Activated naive CD8-positive, alpha-beta T cell treated with anti-CD3 and anti-CD28 coated beads, Interleukin-2, amount 50 U/mL, for 24 hours (primary cell): ENCODE measurements at places on chromosomes 4 and X.
A peak's percentile ranks its signal among the peaks of the same experiment; 100 is the strongest.

- DNase-seq: no peak
These were observed at the start of gene NRK for GRCh38 chrX:105822138-105823091. TSS of gene NRK (plus strand) at chrX:105822539. CDS start at chrX:105822846, 307 bp downstream.

DNA sequence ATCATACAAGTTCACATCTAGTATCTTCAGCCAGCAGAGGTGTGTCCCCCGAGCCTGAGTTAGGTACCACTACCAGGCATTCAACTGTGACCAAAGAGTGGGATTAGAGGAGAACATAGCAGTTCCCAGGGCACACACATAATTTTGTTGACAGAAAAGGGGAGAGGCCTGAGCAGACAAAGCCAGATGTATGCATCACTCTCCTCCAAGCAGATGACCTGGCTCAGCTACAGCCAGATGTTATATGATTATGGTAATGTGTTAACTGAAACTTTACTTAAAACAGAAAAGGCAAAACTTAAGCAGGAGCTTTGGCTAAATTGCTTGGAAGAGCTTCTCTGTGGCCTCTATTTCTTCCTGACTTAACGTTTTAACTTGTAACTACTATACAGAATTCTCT, 88.9 kb downstream of the CC2D2A start:
- DNase-seq: no peak

DNA sequence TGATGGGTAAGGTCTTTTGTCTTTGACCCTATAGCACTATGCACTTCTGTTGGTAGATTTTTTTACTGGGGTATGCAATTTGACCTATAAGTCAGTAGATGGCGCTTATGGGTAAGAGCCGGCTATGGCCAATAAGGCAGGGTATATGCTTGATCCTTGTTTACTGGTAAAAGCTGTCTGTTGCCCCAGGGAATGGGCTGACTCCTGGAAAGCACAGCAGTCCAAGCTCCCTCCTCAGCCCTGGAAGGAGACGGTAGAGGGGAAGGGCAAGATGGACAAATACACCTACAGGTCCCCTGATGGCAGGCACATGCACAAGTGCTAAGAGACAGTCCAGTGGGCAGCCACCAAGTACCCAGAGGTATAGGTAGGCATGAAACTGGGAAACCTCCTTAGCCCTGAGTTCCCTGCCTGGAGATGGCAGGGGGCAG, 63.7 kb downstream of the ADAMTS3 start:
- no peak for DNase-seq

GRCh38 chr4:82578935-82579334, 17.1 kb upstream of the TMEM150C start:
- DNase-seq: no peak

DNA sequence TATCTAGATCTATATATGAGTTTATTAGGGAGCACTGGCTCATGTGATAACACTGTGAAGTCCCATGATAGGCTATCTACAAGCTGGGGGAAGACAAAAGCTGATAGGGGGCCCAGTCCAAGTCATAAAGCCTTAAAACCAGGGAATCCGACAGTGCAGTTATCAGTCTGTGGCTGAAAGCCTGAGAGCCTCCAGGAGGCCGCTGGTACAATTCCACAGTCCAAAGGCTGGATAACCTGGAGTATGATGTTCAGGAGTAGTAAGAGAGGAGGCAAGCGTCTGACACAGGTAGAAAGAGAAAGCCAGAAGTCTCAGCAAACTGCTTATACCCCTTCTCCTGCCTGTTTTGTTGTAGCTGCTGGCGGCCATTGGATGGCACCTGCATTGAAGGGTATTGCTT, 177.6 kb upstream of the SPRY1 start:
- DNase-seq: no peak

DNA sequence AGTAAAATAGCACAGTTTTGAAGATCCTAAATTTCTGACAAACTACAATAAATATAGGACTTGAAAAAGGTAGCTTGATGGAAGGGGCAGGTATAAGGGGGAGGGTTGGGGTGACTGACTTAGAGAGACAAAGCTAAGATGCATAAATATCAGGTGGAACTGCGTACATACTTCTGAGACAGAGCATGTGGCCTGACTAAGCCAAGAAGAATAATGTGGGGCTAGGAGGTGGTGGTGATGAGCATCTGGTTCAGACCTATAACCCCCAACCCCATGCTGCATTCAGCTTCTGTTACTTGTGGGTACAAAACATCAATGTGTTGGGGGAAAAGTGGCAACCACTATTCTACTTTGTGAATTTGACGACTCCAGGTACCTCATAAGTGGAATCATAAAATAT, 19.8 kb downstream of the USP9X start:
- no peak for DNase-seq

- DNase-seq: no peak
These were observed 443.2 kb upstream of the FRG1 start for GRCh38 chr4:189497516-189497915.

DNA sequence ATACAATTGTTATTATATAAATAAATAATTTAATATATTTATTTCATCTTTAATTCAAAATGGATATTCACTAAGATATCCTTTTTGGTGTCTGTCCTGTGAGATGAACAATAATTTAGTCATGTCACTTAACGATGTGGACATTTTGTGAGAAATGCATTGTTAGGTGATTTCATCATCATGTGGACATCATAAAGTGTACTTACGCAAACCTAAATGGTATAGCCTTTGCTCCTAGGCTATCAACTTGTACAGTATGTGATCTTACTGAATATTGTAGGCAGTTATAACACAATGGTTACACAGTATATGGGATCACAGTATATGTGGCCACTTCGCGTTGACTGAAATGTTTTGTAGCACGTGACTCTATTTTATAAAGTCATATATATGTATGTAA, 20.2 kb upstream of the CHRNA9 start:
- DNase-seq: no peak

- DNase-seq: peak; percentile 57
These were observed 5.7 kb downstream of the CD99 start for GRCh38 chrX:2696698-2697215.

- no peak for DNase-seq
These were observed 4.7 kb downstream of the FAM120C start for GRCh38 chrX:54178100-54178940.

DNA sequence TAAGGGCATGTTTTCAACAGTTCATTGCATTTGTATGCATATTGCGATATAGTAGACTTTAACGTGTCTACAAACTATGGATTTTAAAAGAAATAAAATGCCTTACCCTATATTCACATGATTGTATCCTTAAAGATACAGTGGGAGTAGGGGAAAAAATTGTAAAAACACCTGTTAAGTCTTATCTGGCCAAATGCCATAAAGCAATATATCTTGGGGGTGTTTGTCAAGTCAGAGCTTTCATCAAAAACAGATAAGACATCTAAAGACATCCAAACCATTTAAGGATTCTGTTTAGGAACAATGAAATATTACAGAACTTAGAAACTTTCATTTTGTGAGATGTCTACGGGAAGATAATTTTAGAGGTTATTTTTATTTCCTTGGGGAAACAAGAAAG, 152.3 kb downstream of the AASDH start:
- DNase-seq: no peak

DNA sequence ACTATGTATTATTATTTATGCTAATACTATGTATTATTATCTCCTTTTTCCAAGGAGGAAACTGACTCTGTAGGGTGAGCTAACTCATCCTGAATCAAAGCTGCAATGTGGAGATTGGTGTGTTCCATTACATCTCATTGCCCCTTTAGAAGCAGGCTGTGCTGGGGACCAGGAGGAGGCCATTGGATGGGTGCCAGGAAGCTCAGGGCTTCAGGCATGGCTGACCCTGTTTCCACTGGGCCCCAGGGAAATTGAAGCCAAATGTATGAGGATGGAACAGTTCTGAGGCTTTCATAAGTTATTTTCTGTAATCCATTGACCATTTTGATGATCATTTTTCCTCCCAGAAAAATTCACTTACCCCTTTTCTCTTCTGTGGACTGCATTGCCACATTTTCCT, 418.8 kb upstream of the ZFP42 start:
- DNase-seq: no peak

- no peak for DNase-seq
These were observed 76.0 kb upstream of the GIMD1 start for GRCh38 chr4:106444557-106444956.

DNA sequence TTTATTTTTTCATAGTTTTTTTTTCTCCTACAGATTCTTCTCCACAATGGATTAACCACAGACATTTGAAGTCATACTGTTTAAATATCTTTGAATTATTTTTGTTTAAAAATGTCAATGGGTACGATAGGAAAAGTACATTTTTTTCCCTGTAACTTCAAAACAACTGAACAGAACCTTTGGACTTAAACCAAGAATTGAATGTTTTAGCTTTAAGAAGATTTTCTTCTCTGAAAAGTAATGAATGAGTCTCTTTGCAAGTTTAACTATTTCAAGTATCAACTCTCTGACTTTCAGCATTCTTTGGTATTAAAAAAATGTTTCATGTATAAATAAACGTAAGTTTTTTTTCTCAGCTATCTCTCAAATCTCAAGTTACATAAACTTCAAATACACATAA, 364.3 kb downstream of the FBXO8 start:
- DNase-seq: no peak

DNA sequence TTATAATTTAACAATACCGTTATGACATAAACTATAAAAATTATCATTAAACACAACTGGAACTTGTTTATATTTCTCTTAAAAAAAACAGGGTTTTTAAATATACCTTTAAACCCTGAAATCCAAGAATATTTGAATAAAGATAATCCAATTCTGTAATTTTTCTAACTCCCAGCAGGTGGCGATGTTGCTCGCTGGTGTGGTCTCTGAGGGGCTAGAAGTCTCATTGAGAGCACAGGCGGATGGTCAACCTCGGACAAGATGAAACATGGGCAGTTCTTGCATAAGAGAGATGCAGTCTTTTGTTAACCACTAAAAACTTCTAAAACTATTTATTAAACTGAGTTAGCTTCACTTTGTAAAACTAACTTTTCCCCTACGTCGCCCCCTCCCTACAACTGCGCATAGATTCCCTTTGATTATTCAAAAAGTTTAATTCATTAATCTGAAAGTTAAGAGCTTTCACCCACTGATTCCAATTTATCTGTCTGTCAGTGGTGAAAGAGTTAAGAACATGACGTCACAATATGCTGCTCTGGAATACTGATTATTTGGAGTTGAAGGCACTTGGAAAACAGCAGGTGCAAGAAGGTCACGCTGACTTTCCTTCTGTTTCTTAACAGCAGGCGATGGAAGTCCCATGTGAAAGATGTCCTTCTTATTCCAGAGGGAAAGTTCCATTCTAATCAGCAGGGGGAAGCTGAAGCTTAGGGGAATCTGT, 29.5 kb downstream of the DMP1 start:
- peak; percentile 47 for DNase-seq

DNA sequence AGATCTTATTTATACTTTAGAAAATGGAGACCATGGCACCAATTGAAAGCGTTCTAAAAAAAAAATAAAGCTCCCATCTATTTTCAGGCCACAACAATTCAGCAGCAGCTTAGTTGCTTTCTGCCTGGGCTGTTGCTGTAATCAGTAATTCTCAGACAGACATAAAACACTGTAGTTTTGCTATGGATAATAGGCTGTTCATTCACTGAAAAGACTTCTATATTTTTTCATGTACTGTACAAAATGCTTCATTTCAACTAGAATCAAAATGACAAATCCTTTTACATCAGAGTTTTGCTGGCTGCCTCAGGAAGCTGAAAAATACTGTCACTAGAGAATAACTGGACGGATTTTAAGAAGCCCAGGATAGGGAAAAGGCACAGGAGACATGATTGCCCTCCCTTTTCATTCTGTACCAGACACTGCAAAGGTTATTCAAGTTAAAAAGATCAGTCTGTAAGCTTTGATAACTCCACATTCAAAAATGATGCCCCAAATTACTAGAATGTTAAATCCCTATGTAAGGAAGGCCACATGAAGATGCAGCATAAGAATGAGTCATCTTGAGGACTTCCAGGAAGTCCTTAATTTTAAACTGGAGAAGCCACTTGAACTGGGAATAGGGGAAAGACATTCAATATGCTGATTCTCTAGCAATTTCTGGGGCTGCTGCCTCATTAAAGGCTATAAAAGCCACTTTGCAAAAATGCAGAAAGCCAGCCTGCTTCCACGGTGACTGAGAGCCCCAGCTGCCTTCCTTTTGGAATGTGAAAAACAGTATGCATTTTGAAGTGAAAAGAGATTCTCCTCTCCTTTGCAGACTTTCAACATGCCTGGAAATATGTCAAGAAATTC, 403.2 kb upstream of the RASGEF1B start:
- no peak for DNase-seq

GRCh38 chr4:80188457-80188800, 8.9 kb upstream of the PRDM8 start:
- no peak for DNase-seq

- DNase-seq: no peak
These were observed 162.3 kb downstream of the CPEB2 start for GRCh38 chr4:15164571-15164970.

DNA sequence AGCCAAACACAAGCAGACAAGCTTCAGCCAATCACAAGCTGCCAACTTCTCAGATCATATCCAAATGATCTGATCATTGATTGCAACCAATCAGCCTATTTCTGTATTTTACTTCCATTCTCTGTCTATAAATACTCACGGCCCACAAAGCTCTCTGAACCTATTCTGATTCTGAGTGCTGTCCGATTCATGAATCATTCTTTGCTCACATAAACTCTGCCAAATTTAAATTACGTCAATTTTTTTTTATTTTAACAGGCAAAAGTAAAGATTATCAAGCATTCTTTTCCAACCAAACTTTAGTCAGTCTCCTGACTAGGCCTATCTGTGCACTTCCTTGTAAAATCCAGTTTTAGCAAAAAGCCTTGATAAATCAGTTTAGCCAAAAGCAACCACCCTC, 1.8 kb upstream of the TCEANC start:
- DNase-seq: no peak

DNA sequence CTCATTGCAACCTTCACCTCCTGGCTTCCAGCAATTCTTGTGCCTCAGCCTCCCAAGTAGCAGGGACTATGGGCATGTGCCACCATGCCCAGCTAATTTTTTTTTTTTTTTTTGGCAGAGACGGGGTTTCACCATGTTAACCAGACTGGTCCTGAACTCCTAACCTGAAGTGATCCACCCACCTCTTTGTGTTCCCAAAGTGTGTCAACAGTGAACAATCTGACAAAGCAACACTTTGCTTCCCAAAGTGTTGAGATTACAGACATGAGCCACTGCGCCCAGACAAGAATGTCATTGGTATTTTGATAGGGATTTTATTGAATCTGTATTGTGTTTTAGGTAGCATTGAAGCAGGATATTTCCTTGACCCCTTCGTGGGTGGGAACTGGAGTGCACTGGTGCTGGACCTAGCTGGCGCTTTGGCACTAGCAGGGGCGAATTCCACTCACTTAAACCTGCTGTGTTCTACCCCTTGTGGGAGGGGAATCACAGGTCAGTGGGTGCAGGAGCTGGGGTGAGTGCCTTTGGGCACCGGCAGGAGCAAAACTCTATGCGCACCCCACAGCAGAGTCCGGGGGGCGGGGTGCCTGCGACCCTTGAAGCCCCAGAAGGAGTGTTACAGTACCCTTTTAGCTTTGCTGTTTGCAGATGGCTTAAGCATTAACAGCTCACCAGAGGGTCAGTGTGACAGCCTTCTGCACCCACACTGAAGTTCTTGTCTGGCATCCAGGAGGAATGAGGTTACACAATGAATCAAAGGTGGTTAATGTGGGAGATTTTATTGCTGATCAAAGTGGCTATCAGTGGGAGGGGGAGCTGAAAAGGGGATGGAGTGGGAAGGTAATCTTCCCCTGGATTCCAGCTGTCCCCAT, 21.9 kb downstream of the KLF8 start:
- no peak for DNase-seq
